SK-N-MC (cell line): ENCODE measurements at places on chromosomes 7 and 10.

DNA sequence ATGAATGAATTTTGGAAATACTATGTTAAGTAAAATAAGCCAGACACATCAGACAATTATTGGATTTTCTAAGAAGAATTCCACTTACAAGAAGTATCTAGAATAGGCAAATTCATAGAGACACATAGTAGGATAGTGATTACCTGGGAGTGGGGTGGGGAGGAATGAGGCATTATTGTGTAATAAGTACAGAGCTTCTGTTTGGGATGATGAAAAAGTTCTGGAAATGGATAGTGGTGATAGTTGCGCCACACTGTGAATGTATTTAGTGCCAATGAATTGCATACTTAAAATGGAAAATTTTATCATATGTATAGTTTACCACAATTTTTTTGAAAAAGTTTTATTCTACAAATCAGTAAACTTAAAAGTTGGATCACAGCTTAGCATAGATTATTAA, 297.2 kb upstream of the KAT6B start:
- DNase-seq, result no peak

DNA sequence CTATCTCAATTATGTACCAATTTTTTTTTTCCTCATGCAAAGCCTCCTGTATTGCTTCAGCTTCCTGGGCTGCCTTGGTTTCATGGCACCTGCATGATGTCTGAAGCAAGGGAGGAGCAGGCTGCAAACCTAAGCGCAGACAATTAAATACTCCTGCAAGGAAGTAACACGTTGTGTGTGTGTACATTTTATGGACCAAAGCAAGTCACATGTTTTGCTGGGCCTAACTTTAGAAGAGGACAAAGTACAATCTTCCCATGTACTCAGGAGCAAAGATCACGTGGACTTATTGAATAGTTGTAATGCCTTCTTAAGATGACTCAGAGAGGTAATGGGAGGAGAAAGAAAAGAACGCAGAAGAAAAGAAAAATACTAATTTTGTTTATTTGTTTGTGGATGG, 944.0 kb upstream of the C7orf33 start:
- DNase-seq, result no peak

DNA sequence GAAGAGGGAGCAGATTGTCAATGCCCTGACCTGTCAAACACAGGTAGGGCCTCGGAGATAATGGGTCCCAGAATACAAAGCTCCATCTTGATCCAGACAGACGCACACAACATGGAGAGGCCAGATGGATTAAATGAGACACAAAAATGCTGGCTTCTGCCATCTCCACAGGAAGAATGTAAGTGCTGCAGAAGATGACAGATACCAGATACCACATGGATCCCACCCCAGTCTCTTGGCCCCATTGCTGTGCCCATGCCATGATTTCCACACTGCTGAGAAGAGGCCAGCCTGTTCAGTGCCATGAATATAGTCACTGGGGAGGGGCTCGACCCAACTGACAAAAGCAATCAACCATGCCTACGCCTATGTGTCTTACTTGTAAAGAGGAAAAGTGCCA, 487.9 kb downstream of the PARD3 start:
- no peak for DNase-seq

DNA sequence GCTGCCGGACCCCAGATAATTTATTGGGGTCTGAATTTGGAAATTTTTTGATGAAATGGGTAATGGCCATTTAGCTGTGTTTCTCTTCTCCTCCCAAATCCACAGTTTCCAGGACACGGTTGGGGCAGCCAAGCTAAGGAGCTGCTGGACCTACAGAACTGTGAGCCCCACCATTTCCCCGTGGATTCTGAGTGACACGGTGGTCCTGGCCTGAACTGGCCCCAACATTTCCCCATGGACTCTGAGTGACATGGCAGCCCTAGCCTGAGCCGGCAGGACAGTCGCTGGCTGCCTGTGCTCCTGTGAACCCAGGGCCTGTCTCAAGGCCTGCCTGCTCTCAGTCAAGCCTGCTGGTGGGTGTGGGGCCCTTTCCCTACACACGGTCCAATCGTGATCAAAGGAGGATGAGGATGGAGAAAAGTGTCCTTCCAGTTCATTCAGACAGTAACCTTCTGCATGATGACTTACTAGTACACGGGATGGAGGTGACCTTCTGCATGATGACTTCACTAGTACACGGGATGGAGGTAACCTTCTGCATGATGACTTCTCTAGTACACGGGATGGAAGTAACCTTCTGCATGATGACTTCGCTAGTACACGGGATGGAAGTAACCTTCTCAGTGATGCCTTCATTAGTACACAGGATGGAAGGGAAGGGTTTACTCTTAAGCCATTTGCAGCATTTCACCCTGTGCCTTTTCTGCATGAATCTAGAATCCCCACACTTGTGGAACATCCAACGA, 359.9 kb downstream of the GLRX3 start:
- no peak for DNase-seq

DNA sequence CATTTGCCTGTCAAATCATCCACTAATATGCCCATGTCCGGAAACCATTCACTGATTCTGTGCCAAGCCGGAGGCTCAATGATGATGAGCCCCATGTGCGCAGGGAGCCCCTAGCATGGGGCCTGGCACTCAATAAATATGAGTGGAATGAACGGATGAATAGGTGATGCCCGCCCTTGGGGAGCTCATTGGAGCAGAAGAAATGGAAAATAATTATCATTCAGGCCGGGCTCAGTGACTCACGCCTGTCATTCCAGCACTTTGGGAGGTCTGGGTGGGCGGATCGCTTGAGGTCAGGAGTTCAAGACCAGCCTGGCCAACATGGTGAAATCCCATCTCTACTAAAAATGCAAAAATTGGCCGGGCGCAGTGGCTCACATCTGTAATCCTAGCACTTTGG, 11.0 kb downstream of the RHBDD2 start:
- DNase-seq, result no peak

GRCh38 chr7:18405726-18406125, 89.8 kb upstream of the HDAC9 start:
- no peak for DNase-seq

DNA sequence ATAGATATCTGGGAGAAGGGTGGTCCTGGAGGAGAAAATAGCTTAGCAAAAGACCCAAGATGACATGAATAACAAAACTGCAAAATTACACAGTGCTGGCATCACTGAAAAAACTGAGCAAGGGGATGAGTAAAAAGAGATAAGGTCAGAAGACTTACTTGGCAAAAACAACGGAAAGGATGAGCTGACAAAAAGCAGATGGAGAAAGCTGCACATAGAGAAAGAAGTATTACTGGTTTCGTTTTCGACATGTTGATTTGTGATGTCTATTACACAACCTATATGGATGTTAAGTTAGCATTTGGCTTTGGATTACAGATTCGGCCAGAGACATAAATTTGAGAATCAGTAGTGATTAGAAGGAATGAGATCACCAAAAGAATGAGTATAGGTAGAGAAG, 132.1 kb downstream of the MACC1 start:
- no peak for DNase-seq

DNA sequence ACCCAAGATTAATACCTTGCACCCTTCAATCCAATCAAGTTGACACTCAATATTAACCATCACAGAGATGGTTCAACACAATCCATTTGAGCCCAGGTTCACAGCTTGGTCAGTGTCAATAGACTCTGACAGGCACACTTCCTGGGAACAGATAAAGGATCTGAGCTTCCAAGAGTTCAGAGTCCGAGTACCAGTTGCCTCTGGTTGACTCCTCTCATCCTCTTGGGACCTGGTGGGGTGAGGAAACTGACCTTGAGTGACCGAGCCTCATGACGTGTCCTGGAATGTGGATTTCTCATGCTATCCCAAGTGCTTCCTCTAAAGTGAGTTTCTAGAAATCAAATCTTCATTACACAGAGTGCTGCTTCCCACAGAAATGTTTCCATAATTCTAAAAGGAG, 162.0 kb downstream of the CYP26A1 start:
- no peak for DNase-seq

- no peak for DNase-seq
Measured at GRCh38 chr7:378041-378420, 88.1 kb downstream of the FOXL3 start.

- DNase-seq, result no peak
Measured at GRCh38 chr7:83655951-83656556, 7.1 kb upstream of the SEMA3E start.

DNA sequence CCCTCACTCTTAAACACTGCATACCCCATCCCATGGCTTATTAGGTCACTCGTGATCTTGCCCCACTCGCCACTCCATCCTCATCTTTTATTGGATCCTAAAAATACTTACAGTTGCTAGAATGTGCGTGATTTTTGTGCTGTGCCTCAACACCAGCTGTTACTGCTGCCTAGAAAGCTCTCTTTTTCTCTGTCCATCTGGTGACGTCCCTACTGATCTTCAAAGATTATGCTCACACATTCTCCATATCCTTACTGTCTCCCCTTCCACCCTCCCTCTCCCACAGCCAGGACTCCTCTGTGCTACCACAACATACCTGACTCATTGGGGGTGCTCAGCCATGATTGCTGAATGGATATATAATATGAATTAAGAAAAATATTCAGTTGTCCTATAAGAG, 42.0 kb downstream of the CDK6 start:
- DNase-seq, result no peak

DNA sequence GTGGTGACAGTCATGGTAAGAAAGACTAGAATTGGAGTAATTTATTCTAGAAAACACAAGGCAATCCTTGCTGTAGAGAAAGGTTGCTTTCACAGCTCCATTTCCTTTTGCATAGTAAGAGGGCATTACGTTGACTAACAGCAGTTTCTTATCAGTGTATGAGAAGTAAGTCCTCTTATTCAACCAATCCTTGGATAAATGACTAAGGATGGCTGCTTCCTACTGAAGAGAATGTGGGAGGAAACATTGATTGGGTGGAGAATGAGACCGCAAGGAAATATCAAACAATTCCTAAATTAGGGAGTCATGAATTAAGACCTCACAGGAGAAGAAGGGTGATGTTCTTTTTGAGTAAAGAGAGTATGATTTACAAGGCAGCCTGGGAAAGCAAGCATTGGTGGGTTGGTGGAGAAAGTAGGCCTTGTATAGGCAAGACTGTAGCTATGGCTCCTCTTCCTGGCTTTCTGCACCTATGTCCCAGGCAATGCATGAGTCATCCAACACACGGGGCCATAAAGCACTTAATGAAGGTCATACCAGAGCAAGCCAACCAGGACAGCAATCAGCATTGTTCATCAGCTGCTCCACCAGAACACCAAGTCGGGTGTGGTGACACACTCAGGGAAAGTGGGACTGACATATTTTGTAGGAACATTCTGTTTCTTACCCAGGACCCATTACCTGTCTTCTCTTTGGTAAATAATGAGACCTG, 5.6 kb downstream of the MGAM start:
- no peak for DNase-seq

GRCh38 chr7:25527665-25528170, 299.4 kb upstream of the NPVF start:
- no peak for DNase-seq

DNA sequence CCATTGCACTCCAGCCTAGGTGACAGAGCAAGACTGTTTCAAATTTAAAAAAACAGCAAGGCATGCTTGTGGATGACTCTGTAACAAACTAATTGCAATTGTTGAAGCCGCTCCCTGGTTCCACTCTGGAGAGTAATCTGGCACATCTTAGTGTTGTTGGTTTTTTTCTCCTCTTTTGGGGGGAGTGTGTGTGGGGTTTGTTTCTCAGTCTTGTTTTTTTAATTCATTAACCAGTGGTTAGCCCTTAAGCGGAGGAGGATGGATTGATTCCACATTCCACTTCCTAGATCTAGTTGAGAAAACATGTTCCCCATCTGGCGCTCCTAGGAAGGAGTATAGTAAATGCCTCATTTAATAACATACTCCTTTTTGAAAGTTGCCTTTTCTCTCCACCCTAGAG, 8.6 kb upstream of the ZNF713 start:
- DNase-seq, result no peak

DNA sequence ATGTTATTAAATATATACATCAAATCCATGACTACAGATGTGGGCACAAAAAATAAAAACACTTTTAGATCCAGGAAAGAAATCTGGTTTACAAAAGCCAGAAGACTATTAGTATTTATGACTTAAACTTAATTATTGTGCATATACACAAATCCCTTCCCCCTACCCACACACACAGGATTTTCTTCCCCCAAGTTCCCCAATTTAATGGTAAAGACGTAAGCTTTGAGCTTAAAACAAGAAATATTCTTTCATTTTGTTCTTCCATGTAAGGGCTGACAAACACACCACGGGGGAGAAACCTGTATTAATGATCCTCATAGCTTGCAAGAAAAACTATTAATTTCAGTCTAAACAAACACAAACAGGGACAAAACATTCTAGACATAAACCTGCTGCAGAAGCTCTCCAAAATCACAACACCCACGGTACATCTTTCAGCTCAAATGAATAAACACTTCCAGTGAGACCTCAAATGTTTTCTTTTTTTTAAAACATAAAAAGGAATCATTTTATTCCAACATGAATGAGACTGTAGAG, 28.5 kb downstream of the OSBPL3 start:
- DNase-seq, result no peak

DNA sequence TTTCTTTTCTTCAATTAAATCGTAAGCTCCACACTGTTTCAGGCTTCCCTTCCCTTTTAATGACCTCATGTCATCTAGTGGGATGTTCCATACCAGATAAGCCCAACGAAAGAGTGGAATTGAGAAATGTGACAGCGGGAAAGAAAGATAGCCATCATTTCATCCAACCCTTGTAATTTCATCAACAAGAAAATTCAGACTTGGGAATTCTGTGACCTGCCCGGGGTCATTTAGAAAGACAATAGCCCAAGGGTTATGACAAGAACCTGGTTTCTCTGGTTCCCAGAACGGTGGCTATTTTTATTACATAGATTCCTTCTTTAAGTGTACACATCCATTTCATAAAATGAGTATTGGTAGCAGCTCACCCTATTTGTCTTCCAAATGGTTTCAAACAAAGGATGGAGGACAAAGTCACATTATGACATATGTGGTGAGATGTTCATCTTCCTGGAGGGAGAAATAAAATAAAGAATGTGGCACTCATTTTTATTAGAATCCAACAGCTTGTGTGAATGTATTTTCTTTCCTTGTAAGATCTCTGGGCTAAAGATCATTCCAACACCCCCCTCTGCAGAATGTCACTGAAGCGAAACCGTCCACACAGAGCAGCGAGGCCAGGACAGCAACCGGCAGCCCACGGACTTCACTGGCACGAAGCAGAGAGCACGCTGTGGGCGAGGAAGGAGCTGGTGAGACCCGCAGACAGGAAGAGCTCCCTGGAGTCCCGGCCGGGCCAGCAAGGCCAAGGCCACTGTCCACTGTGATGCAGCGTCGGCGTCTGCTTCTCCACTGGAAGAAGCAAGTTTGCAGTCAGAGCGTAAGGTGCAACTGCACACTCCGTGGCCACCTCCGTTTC, 199.9 kb downstream of the KLF6 start:
- no peak for DNase-seq
